B cell (primary cell): ENCODE measurements at places on chromosomes 1 and 21. TPM values are rescaled to one million over a fixed set of nuclear protein-coding genes. Genes with fewer than 3 reads are reported as not detected.

The SV2A gene
- total RNA-seq = 0.07 and 0.10 TPM in 2 replicates

The MAN1A2 gene
- 54.0 and 55.6 TPM in 2 replicates for total RNA-seq

The C1orf210 gene
- total RNA-seq = not detected in 2 replicates

The DNMT3L gene
- total RNA-seq = not detected in 2 replicates

The NOS1AP gene
- total RNA-seq = 0.10 and 0.32 TPM in 2 replicates

The CAMK2N1 gene
- 6.0 and 6.5 TPM in 2 replicates for total RNA-seq

The HLX gene
- total RNA-seq = 7.7 and 9.1 TPM in 2 replicates

The S100A4 gene
- 58.0 and 62.7 TPM in 2 replicates for total RNA-seq

The DMRTA2 gene
- not detected in 2 replicates for total RNA-seq

The CCDC185 gene
- total RNA-seq = not detected in 2 replicates

The BMP8B gene
- 2.3 and 2.5 TPM in 2 replicates for total RNA-seq

DNA sequence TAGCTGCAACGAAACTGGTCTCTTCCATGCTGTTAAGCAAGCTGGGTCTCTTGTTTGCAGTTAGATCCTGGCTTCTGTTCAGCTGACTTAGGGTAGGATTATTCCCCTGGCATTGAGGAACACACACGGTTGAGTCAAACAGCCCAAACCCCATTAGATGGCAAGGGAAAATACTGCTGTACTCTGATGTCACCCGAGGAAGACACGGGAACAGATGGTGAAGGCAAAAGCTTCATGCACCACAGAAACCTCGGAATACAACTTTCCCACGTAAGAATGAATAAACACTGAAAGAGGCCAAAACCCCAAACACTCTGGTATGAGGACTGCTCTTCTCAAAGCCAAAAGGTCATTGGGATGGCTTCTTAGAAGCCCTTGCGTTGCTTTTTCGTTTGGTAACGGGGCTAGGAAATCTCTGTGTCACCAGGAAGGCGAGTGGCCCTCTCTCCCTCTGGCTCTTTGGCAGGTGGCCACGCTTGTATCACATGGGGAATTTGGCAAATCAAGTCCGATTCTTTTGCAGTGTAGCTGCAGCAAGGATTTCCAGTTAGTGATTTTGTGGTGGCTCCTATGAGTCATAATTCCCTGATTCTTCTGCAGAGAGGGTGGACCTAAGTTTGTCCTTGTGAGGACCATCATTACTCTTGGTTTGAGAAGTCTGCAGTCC, 16.7 kb upstream of the LYST start:
- no peaks in the 10 kb centered on the region for H3K36me3 ChIP-seq
- H3K27ac ChIP-seq = no peak overlapping the region
- no peak for DNase-seq
- H3K27me3 ChIP-seq = no peaks in the 10 kb centered on the region
- peaks cover 43% of the 10 kb centered on the region for H3K4me1 ChIP-seq
- no peak overlapping the region for H3K4me3 ChIP-seq

- H3K4me3 ChIP-seq = no peak overlapping the region
- H3K4me1 ChIP-seq = peaks cover 10% of the 10 kb centered on the region
Observed at GRCh38 chr1:56508523-56508983, 70.8 kb downstream of the PLPP3 start.

GRCh38 chr1:183278739-183279591, 92.9 kb downstream of the LAMC2 start:
- peaks cover 4% of the 10 kb centered on the region for H3K27me3 ChIP-seq
- DNase-seq = no peak
- H3K27ac ChIP-seq = no peak overlapping the region
- H3K36me3 ChIP-seq = no peaks in the 10 kb centered on the region
- H3K4me3 ChIP-seq = no peak overlapping the region
- no peaks in the 10 kb centered on the region for H3K4me1 ChIP-seq

GRCh38 chr1:94727846-94728715, 92.1 kb upstream of the SLC44A3 start:
- H3K27me3 ChIP-seq = peaks cover 2% of the 10 kb centered on the region
- DNase-seq = no peak
- H3K4me3 ChIP-seq = no peak overlapping the region
- H3K36me3 ChIP-seq = no peaks in the 10 kb centered on the region
- H3K4me1 ChIP-seq = no peaks in the 10 kb centered on the region

DNA sequence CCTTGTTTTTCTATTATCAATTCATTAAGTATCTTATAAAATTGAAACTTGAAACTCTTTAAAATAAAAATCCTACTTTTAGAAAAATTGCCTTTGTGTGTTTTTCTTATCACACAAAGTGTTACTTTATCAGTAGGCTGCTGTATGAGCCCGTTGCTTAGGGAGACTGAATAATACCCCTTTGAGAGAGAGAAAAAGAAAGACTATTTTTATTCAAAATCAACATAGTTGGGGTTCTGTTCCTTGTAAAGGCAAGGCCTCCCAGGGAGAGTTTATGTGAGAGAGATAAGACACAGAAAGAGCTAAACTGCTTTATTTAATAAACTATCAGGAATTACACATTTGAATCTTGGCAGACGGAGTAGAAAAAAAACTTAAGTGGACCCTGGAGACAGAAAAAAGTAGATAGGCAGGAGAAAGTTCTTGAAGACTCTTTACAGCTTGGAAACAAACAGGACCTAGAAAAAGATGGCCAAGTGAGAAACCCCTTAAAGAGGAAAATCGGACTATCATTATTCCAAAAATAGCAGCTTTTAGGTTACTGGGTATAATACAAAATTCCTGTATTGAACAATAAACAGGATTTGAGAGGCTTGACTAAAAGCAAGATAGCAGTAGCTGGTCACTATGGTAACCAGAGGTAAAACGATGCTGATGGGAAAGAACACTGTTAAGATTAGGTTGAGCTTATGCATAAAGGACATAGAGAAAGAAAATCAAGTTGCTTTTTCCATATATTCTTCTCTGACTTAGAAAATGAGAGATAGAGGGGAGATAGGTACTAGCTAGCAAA, 170.9 kb downstream of the LRRC7 start:
- H3K36me3 ChIP-seq = no peaks in the 10 kb centered on the region
- no peak overlapping the region for H3K4me3 ChIP-seq
- H3K4me1 ChIP-seq = no peaks in the 10 kb centered on the region
- no peak overlapping the region for H3K27ac ChIP-seq
- H3K27me3 ChIP-seq = no peaks in the 10 kb centered on the region

DNA sequence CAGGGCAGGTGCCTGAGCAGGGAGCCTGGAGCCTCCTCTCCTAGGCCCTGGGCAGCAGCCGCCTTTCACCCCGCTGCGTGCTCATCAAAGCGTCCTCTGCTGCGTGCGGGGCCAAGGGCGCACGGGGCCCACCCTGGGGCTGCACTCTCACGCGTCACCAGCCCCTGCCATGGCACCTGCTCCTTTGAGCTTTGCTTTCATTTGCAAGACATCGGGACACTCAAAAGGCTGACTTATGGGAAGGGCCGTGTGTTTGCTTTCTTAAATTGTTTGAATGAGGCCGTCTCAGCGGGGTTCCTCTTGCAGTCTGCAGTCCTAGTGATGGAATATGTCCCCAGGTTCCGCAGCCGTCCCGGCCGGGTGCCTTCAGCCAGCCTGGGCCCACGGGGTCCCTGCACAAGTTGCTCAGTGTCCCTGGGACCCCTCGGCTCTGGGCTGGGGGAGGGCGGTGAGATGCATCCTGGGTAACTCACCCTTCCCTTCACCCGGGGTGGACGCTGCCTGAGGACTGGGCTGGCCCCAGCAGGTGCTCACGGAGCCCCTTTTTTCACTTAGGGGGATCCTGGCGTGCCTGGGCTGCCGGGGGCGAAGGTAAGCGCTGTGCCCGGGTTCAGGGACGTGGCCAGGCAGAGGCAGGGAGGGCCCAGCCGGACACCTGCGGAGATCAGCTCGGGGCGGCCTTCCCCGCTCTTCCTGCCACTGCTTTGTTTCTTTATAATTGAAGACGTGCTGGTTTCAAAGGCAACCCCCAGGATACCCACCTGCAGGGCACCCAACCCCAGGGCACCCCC, 53.1 kb downstream of the SLC19A1 start:
- DNase-seq = no peak
- no peaks in the 10 kb centered on the region for H3K27me3 ChIP-seq
- H3K27ac ChIP-seq = no peak overlapping the region
- H3K4me1 ChIP-seq = no peaks in the 10 kb centered on the region
- no peak overlapping the region for H3K4me3 ChIP-seq

- H3K27me3 ChIP-seq = no peaks in the 10 kb centered on the region
- H3K4me3 ChIP-seq = no peak overlapping the region
- no peaks in the 10 kb centered on the region for H3K4me1 ChIP-seq
- no peaks in the 10 kb centered on the region for H3K36me3 ChIP-seq
- DNase-seq = no peak
- no peak overlapping the region for H3K27ac ChIP-seq
Observed at GRCh38 chr1:60488847-60489246, 415.3 kb upstream of the C1orf87 start.

DNA sequence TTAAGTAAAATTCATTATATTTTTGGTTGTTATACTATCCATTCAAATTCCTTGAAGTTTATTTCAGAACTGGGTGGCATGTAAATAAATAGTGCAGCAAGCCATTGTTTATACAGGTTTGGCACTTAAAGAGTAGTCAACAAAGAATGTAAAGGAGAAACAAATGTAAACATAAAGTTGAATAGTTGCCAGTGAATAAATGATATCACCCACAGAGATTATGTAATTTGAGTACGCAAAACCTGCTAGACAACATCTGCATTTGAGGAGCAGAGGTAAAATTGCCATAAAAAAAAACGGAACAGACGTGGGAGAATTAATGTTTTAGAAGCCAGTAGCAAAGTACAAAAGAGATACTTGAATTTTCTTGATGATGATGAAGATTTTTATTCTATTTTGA, 111.6 kb downstream of the ADGRL2 start:
- no peak overlapping the region for H3K27ac ChIP-seq
- no peak for DNase-seq
- no peaks in the 10 kb centered on the region for H3K4me1 ChIP-seq
- no peak overlapping the region for H3K4me3 ChIP-seq

GRCh38 chr1:193058529-193059281, 455 bp downstream of the UCHL5 start:
- H3K4me3 ChIP-seq = peak overlapping the region; percentile 91
- peak; percentile 65 for DNase-seq
- H3K4me1 ChIP-seq = peaks cover 21% of the 10 kb centered on the region

DNA sequence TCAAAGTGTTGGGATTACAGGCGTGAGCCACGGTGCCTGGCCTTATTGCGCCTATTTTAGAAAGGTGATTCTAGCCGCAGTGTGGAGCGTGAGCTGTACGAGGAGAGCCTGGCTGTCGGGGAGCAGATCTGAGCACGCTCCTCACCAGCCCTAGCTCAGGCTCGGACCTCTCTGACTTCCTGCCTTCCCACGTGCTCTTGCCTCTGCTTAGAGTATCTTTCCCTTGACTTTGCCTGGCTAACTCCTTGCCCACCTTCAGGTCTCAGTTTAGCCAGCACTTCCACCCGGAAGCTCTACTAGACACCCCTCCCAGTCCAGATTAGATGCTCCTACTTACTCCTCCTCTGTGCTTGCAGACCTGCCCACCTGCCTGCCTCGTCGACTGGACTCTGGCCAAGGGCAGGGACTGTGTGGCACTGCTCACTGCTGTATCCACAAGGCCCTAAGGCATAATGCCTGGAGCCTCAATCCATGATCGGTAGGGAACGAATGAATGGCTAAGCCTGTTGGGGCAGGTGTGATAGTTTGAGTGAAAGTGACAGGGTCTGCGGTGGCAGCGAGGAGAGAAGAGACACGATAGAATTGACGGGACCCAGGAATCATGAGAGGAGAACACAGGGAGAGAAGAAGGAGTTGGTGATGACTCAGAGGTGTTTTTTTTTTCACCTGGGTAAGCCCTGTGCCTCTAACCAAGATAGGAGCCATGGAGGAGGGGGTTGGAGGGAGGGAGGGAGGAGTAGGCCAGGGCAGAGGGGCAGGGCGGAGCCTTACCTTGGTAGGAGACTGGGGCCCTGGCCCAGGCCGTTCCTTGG, 28.1 kb upstream of the WASF2 start:
- H3K27ac ChIP-seq = no peak overlapping the region
- peaks cover 24% of the 10 kb centered on the region for H3K4me1 ChIP-seq
- H3K27me3 ChIP-seq = no peaks in the 10 kb centered on the region
- no peaks in the 10 kb centered on the region for H3K36me3 ChIP-seq

DNA sequence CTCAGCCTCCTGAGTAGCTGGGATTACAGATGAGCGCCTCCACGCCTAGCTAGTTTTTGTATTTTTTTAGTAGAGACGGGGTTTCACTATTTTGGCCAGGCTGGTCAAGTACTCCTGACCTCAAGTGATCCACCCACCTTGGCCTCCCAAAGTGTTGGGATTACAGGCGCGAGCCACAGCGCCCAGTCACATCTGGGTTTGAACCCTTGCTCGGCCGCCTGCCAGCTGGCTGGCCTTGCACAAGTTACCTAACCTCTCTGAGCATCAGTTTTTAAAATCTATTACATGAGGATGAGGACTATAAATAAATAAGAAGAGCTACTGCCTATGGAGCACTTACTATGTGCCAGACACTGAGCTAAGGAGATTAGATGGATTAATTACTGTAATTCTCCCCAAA, 17.7 kb upstream of the PADI2 start:
- no peak for DNase-seq
- H3K27ac ChIP-seq = no peak overlapping the region
- H3K27me3 ChIP-seq = no peaks in the 10 kb centered on the region
- H3K4me1 ChIP-seq = peaks cover 15% of the 10 kb centered on the region

GRCh38 chr1:2890221-2890850, 88.8 kb upstream of the TTC34 start:
- H3K4me3 ChIP-seq = no peak overlapping the region
- H3K4me1 ChIP-seq = no peaks in the 10 kb centered on the region
- H3K36me3 ChIP-seq = no peaks in the 10 kb centered on the region
- H3K27ac ChIP-seq = no peak overlapping the region
- no peak for DNase-seq

DNA sequence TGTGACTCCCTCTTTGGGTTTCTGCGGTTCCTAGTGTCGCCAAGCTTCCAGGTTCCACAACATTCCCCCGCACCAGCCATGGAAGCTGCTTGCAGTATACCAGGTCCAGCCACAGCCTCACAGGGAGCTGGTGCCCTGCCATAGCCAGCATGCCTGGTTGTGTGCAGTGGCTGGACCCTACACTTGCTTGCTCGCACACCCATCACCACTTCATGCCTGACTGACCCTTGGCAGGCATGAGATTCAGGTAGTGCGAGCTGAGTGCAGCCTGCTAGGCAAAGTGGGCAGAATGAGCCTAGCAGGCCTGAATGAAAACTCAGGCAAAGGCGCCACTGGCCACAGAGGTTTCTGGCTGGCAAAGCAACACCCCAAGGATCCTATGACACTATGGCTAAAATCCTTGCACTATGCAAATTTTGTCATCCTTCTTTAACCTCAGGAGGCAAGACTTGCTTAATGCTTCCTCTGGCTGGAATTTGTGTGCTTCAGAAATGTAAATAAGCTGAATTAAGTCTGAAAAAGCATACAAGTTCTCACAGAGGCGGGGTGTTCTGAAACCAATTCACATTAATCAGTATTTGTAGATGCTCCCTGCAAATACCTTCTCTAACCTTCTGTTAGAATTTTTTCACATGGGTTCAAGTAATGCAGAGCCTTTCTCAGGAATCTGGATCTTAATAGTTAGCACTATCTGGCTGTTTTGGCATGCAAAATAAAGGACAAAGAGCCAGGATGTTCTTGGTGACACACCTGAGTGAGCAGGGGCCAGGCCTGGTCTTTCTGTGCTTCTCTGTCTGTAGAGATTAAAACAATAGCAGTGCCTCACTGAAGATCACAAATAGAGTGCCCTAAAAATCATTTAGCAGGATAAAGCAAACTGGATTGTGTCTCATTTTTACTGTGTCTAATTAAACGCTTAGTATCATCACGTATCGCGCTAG, 256.9 kb downstream of the GPATCH2 start:
- no peaks in the 10 kb centered on the region for H3K27me3 ChIP-seq
- no peak overlapping the region for H3K27ac ChIP-seq
- H3K4me3 ChIP-seq = no peak overlapping the region
- no peaks in the 10 kb centered on the region for H3K4me1 ChIP-seq

GRCh38 chr1:39130325-39130724, 74.2 kb upstream of the MACF1 start:
- H3K27ac ChIP-seq = no peak overlapping the region
- DNase-seq = no peak
- H3K27me3 ChIP-seq = no peaks in the 10 kb centered on the region
- H3K4me3 ChIP-seq = no peak overlapping the region
